Right cardiac atrium (tissue), 5 donors: ENCODE measurements at places on chromosomes 5 and 9. TPM values are rescaled to one million over a fixed set of nuclear protein-coding genes. Genes with fewer than 3 reads are reported as not detected.
A peak's percentile ranks its signal among the peaks of the same experiment; 100 is the strongest.

Gene TDRD7
- polyA plus RNA-seq = 5.1 TPM

DNA sequence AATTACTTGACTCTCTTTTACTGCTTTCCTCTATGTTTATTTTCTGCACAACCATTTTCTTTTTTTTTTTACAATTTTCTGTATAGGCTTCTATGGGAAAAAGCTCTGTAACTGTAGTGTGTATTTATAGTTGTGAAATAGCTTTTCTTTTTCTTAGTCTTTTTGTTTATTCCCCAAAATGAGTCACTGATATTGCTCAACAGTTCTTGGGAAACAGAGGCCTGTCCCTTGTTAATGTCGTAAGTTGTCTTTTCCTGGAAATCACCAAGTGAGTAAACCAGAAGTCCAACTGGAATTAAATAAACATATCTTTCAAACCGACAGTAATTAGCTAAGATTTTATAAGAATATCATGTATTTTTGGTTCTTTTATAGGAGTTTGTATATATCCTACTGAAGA lies 325.1 kb upstream of the PRR16 start:
- DNase-seq = no peak

DNA sequence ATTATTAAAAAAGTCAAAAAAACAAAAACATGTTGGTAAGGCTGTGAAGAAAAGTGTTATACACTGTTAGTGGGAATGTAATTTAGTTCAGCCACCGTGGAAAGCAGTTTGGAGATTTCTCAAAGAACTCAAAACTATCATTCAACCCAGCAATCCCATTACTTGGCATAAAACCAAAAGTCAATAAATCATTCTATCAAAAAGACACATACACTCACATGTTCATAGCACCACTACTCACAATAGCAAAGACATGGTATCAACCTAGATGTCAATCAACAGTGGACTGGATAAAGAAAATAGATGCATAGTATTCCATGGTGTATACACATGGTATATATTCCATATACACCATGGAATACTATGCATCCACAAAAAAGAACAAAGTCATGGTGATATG lies 148.3 kb upstream of the ACOT12 start:
- DNase-seq = no peak

GRCh38 chr9:133113949-133114885 lies 6.8 kb downstream of the RALGDS start:
- peak; percentile 81 for DNase-seq

DNA sequence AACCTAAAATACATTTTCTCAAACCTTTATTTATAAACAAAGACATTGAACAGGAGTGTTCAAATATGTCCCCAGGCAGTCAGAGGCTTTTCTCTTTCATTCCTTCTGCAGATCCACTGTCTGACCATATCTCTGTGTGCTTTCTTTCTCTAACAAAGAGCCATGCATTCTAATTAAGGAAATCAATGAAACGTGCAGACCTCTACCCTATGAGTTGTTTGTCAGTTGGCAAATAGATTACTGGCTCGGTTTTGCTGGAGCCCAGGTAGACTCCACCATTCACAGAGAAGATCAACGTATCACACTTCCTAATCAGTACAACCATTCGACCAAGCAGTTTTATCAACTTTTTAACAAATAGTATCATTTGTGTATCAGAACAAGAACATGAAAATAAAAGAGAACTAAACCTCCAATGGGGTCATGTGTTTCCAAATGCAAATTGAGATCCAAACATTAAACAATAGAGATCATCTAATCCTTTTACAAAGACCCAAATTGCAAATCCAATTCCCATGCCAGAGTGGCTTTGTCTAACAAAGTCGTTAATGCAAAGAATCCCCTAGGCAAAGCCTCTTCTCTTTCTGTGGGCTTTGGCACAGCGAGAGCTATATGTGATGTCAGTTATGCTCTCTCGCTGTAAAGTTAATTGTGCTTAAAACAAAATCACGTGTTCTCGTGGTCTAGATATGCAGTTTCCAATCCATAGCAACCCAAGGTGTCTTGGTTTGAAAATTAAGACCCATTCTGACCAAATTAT lies 16.8 kb downstream of the KLF4 start:
- DNase-seq = no peak

GRCh38 chr9:113465599-113466140 lies 2.1 kb downstream of the RGS3 start:
- no peak for DNase-seq

DNA sequence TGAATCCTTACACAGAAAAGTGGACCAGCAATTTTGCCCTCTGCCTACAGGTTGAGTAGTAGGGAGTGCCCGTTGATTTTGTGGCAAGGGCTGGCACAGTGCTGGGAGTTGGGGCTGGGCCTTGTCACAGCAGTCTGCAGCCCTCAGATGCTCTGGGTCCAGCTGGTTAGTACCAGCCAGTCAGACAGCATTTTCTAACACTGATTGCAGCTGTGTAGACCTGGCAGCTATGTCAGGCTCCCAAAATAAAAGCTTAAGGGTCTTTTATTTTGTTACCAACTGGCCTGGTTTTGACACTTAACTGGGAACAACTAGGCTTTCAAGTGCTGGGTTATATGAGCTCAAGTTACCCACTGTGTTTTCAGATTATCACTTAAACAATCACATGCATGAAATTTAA lies 57.7 kb downstream of the MAT2B start:
- peak; percentile 49 for DNase-seq

GRCh38 chr9:98594546-98595160 lies 114.1 kb downstream of the GABBR2 start:
- DNase-seq = no peak

DNA sequence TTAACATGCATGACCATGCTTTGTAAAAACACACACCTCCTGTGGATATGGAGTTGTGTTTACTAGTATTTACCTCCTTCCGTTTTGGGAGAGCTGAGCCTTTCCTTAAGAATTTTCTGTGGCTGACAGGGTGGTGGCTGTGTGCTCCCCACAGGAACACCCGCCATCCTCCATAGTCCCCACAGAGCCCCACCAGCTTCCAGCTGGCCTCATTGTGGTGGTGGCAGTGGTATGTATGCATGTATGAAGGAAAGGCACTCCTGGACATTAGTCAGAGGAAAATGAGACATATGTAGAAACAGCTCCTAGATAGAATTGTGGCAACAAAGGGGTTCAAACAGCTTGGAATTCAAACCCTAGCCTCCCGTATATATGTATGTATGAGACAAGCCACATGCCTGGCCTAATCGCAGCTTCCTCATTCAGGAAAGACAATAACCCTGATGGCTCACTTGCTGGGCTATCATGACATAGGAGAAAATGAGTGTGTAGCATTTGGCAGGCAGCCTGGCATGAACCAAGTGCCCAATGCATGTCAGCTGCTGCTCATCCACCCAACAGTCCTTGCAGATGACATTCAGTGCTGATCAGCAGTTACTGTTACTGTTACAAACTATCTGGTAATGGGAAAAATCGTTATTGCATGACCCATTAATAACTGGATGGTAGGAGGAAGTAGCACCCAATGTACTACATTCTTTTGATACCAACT lies 459.7 kb downstream of the EBF1 start:
- no peak for DNase-seq

- DNase-seq = no peak
Measured at GRCh38 chr5:114957384-114957783, 212.3 kb downstream of the TRIM36 start.
